Left forelimb (tissue), 1 donor: ENCODE measurements at places on chromosomes 7 and 10.

- DNase-seq, result peak; percentile 64
Measured at GRCh38 chr7:16399265-16399831, 22.0 kb downstream of the CRPPA start.

DNA sequence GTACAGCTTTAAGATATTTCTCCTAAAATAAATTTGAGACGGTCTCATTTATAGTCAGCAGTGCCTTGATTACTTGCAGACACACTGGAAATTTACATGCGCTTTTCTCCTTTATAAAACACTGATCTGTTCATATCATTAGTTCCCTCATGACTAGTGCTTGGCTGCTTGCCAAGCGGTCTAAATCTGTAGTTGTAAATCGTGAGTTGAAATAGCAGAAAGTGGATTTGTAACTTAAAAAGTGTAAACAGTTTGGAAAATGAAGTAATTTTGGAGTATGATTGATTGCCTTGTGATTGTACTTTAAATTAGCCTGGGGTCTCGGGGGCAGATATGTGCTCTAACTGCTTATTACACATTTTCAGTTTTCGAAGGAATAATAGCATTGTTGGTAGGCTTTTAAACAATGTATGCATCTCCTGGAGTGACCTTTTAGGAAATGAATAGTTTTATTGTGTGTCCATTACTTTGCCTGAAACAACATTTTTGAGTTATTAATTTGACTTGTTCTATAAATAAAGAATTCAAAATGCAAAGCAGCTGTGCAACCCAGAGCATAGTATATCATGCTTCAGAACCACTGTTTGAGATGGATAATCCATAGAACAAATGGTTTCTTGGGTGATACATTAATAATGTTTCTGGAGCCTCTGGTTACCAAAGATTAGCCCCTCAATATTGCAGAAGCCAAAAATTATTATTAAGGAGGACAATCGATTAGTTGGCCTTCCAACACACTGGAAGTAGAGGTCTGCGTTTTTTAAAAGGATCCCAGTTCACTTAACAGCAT lies 73.3 kb downstream of the ARID5B start:
- no peak for DNase-seq

GRCh38 chr7:45224832-45225231 lies 67.2 kb downstream of the RAMP3 start:
- no peak for DNase-seq

DNA sequence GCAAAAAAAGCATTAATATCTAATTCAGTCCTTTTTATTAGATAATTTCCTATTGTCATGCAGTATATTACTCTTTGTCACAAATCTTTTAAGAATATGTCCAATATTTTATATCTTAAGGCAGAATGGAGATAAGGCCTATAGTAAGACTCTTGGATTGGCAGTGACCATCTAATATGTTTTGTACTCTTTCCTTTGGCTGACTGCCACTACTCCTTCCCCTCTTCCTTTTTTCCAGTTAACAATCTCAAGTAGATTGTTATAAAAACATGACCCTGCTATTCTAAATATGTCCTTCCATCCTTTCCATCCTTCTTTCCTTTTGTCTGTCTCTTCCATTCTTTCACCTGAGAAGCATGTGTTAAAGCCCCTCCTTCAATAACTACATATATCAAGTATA lies 92.8 kb upstream of the TMEM168 start:
- DNase-seq, result no peak

GRCh38 chr10:94105226-94105625 lies 111.5 kb downstream of the PLCE1 start:
- DNase-seq, result no peak

GRCh38 chr10:84329196-84329611 lies 815 bp downstream of the CCSER2 start:
- DNase-seq, result no peak

DNA sequence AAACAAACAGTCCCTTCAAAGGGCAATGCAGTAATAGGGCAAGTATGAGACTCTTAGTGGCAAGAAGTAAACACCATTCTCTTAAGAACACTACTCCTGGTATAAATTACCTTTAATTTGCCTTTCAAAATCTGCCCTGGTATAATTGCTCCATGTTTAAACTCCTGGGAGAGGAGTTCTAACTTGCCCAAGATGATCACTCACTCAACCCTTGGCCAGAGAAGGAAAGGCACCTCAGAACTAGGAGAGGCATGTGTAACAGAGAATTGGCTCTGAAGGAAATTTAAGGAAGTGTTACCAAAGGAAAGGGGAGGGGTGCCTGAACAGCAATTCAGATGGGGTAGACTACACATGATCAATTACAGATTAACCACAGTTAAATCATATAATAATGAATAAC lies 1173.6 kb upstream of the SORCS1 start:
- DNase-seq, result no peak
